T-helper 17 cell (primary cell): ENCODE measurements at places on chromosomes 13 and 19. TPM values are rescaled to one million over a fixed set of nuclear protein-coding genes. Genes with fewer than 3 reads are reported as not detected.

ERICH4 gene
- not detected for total RNA-seq

GRCh38 chr13:23793711-23794110 is 95.5 kb downstream of the MIPEP start:
- DNase-seq = no peak

- DNase-seq = no peak
Measured at GRCh38 chr13:46909042-46909441, 12.2 kb upstream of the HTR2A start.

FTL gene
- total RNA-seq = 612 TPM

GRCh38 chr13:110390567-110390966 is 83.5 kb downstream of the COL4A2 start:
- DNase-seq = no peak

DNA sequence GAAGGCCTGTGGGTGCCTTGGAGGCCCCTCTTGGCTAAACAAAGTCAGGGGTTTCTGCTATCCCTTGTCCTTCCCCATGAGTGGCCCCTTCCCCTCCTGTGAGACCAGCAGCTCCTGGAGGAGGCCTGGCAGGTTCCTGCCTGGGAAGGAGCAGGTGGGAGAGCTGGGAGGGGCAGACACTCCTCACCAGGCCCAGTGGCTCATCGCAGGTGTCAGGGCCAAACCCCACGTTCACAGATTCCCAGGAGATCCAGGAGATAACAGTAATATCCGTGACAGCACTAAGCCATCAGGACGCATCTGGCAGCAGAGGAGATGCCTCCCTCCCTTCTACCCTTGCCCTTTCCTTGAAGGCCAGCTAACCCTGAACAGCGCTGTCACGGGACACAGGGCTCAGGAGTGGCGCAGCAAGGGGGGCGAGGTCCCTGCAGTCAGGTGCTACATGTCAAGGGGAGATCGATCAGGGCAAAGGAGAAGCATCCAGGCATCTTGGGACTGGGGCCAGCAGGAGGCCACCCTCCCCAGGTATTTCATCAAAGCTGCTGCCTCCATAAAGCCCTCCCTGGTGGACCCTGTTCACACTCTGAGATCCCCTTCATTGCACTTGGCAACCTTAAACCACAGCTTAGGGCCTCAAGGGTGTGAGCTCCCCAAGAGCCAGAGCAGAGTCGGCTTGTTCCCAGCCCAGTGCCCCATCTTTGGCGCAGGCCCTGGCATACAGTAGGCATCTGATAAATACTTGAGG is 4.8 kb downstream of the CEBPA start:
- no peak for DNase-seq

DNA sequence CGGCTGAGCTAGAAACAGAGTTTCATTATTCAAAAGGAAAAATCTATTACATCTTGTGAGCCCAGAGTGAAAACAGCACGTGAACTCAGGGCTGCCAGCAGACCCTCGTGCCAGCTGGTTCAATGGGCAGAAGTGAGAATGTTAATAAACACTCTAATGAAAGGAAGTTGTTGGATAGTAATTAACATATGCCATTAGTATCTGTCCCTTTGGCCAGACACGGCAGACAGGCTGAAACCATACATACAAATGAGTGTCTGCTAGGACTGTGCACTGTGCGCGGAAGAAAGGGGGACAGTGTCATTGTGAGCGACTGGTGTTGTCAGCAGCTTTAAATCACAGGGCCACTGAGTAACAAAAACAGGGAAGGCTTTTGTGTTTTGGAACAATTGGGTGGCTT is 121.9 kb upstream of the TSC22D1 start:
- DNase-seq = no peak

DNA sequence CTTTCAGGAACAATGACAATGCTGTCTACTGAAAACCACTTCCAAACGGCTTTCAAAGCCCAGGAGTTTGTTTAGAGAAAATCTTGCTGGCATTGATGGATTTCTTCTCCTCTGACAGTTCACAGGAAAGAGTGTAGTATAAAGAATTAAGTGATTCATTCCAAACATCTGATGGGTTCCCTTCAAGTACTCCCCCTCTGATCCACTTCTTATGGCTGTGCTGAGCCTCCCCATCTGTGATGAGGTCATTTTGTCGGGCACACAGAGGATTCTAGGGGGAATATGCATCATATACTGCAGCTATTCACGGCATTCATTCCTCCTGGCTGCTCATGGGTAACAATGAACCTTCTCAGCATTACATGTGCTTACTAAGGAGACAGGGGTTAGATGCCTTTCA is 107.9 kb downstream of the RGCC start:
- DNase-seq = no peak

DNA sequence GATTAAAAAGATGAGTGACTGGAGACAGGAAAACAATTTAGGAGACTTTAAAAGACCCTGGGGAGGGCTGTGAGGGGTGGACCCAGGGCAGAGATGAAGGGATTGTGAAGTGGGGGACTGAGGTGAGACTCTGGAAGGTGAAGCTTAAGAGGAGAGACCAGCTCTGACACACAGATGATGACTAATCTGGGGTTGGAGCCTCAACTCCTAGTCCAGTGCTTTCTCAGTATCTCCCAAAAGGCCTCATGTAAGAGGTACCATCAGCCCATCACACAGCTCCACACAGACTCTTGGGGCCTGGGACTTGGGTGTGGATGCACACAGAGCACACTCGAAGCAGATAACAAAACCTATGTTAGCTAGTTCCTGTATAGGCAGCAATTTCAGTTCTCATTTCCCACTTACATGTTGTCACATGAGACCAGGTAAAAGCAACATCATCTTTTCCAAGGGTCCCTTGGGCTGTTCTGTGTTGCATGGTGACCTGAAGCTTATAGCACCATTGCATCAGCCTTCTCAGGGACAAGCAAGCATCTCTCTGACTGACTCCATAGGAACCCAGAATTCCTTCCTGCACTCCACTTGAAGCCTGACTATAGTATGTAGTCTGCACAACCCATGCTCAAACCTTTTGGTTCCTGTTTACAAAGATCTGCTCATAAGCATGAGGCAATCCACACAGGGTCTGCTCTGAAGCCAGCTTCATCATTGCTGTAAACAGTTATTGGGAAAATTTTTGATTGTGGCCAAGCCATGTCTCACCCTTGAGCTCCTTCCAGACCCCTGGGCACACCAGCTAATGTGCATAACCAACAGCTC is 88.6 kb upstream of the MYCBP2 start:
- DNase-seq = no peak

DNA sequence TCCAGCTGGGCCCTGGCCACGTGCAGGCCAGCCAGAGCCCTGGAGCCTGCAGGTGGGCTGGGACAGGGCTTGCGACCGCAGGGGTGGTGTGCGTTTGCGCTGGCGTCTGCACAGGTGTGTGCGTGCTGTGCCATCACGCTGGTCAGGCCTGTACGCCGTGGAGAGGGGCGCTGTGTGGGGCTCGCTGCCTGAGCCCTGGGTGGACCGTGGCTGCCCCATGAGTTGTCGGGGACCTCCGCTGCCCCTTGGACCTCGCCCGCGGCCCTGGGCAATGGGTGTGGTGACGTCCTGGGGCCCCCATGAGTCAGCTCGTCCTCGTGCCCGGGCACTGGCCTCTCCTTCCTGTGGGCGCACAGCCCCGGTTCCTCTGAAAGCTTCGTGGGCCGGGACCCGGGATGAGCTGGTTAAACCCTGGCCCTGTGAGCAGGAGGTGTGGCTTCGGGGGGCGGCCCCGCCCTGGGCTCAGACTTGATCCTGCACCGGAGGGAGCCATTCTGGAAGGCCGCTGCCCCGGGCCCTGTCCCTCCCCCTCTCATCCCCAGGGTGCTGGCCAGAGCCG is 6.8 kb downstream of the CSNK1G2 start:
- no peak for DNase-seq

GRCh38 chr13:81929988-81930387 is 1589.1 kb upstream of the SPRY2 start:
- DNase-seq = no peak

GRCh38 chr13:38180670-38181069 is 169.0 kb upstream of the UFM1 start:
- DNase-seq = no peak

SELENOV gene
- not detected for total RNA-seq

DNA sequence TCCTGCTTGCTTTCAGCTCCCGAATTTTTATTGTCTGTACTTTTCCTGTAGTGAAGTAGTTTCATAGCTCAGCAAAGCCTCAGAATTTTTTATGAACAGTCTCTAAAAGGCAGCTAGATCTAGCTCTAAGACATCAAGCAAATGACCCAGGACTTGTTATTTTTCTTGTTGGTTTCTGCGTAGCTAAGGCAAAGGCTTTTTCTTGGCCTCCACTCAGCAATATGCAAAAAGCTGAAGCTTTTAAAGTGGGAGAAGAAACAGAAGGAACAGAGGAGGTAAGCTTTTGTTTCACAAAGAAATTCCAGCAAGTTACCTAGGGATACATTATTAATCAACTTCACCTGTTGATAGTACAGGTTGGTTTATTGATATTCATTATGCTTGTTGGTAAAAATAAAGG is 235.9 kb downstream of the PCDH20 start:
- no peak for DNase-seq

RFPL4AL1 gene
- total RNA-seq = not detected

DNA sequence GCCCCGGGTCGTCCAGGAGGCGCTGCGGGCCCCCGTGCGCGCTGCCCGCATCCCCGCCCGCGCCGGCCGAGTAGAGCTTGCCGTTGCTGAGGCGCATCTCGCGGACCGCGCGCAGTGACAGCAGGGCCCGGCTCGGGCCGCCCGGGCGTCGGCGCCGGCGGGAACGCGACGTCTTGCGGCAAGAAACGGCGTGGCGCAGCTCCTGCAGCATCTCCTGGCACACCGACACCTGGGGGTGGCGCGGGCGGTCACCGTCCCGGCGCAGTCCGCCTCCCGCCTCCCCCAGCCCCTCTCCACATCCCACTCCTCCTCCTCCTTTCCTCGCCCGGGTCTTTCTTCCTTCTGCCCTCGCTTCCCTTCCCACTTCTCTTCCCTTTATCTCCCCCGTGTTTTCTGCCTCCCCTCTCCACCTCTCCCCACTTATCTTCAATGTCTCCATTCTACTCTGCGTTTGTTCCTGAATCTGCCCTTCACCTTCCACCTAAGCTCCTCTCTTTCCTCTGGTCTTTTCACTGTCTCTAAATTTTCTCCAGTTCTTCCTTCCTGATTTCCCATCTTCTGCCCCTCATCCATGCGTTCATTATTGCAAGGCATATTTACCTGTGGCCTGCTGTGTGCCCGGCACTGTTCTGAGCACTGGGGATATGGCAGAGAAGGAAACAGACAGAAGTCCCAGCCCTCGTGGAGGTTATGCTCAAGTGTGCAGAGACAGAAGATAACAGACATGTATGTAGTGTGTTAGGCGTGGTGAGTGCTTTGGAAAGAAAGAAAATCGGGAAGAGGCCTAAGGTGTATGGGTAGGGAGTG is 5.2 kb upstream of the ATP1A3 start:
- no peak for DNase-seq

- peak; percentile 24 for DNase-seq
Measured at GRCh38 chr13:109785141-109785891, 1.1 kb downstream of the IRS2 start.

PABPC3 gene
- total RNA-seq = 0.35 TPM

OR7D2 gene
- not detected for total RNA-seq

GRCh38 chr19:11797491-11797890 is 832 bp upstream of the ZNF491 start:
- DNase-seq = peak; percentile 68

DNA sequence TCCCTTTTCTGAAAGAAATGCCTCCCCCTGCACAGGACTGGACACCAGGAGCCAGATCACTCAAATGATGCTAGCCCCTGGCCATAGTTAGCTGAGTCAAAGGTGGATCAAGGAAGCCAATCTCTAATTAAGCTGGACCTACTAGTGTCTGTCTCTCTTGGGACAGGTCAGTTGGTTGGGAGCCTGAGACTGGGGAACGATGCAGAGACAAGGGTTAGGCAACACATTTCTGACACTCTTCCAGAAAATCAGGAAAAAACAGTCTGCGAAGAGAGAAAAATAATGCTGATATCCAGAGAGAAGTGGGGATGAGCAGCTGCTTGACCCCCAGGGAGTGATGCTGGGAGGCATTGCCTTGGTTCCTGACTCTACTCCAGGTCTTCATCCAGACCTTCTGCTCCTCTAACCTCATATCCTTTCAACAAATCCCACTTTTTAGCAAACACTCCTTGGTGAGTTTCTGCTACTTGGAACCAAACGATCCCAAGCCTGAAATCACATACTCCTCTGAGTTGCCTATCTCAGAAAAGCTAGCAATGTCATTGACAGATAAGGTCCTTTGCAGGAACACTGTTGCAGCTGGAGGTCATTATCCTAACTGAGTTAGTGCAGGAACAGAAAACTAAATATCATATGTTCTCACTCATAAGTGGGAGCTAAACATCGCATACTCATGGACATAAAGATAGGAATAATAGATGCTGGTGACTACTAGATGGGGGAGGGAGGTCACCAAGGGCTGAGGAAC is 369.7 kb downstream of the COG6 start:
- DNase-seq = no peak

DNA sequence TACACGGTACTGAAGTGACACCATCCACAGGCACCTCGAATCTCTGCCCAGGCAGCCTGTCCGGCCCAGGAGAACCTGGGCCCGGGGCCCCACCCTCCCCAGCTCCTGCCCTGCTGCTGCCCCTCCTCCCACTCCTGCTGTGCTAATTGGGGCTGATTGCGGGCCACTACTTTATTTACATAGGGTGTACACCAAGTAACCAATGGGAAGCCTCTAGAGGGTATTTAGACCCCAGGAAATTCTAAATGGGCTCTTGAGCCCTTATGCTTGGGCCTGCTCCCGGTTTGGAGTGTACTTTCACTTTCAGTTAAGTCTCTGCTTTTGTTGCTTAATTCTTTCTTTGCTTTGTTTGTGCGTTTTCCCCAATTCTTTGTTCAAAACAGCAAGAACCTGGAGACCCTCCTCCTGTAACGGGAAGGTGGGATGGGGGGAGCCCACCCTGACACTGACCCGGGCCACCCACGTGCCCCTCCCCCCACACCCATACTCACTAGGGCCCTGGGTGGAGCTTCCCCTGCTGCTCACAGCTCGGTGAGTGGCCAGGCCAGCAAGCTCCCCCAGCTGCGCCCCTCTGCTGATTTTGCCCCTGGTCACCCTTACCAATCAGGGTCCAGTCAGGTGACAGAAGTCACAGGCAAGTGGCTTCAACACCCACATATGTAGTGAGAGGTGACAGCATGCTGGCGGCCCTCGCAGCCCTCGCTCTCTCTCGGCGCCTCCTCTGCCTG is 9.4 kb downstream of the SCGB2B2 start:
- no peak for DNase-seq

ZNF296 gene
- total RNA-seq = 3.5 TPM

DNA sequence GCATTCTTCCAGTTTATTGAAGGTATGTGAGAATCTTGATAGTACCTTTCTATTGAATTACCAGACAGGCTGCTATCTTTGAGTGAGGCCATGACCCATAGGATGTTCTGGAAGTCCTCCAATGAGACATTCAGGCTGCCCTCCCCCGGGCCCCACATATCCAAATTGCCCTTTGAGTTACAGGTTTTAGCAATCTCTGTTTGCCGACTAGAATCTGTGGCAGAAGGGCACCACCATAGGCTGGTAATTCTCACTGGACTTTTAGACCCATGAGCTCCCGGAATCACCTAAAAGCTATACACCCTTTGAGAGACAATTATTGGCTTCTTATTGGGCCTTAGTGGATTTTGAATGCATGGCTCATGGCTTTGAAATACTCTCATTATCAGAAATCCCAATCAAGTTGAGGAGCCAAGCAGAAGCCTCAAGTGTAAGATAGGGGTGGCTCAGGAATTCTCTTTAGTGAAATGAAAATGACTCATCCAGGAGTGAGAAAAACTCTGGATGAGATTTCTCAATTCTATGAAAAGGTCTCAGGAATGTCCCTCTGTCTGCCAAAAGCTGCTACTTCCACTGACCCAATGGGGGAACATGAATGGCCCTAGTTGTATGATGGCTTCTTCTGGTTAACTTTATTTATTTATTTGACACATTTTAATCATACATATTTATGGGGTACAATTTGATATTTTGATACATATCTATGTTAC is 172.1 kb upstream of the CSNK1A1L start:
- no peak for DNase-seq

GRCh38 chr13:52127378-52127777 is 1.5 kb downstream of the NEK5 start:
- DNase-seq = no peak
